ENCODE measurements at places on chromosomes 7 and 10. TPM values are rescaled to one million over a fixed set of nuclear protein-coding genes. Genes with fewer than 3 reads are reported as not detected.
A peak's percentile ranks its signal among the peaks of the same experiment; 100 is the strongest.

- no peaks in the 10 kb centered on the region for H3K36me3 ChIP-seq
- H3K4me3 ChIP-seq: no peak overlapping the region
- H3K4me1 ChIP-seq: no peaks in the 10 kb centered on the region
- H3K27me3 ChIP-seq: no peaks in the 10 kb centered on the region
Observed at GRCh38 chr10:126475074-126475691, 86.9 kb upstream of the ADAM12 start.

DNA sequence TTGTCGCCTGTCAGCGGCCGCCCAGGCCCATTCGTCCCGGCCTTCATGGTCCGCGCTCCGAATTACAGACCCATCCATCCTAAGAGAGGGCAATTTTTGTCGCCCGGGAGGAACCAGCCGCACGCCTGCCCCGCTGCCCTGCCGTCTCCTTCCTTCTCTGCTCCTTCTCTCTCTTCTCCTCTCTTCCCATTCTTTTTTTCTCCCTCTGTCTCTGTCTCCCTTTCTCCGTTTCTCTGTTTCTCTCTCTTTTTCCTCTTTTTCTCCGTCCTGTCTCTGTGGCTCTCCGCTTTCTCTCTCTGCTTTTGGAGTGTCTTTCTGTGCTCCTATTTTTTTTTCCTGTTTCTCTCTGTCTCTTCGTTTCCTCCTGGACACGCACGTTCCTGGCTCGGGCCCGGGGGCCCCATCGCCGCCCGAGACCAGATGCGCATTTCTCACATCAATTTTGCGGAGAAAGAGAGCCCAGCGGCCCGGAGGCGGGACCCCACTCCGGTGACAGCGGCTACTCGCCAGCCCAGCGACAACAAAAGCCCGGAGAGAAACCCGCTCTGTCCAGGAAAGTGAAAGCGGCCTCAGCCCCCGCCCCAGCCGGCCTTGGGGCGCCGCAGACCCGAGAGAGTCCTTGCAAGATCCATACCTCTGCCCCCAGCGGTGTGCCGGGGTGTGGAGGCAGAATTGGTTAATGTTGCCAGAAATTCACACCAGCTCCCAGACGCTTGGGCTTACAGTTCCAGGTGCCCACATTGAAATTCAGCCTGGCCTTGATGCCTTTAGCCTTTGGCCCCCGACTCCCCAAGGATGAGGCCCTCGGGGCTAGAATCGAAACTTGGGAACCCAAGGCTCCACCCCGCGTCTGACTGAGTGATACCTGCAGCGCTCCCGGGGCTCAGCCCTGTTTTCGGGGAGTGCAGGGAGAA is 4.1 kb downstream of the LBX1 start:
- peaks cover 81% of the 10 kb centered on the region for H3K27me3 ChIP-seq
- peaks cover 4% of the 10 kb centered on the region for H3K36me3 ChIP-seq
- peak overlapping the region; percentile 86 for H3K27ac ChIP-seq
- no peak for DNase-seq

The CLCN1 gene
- 0.09 TPM for total RNA-seq

- DNase-seq: no peak
- no peaks in the 10 kb centered on the region for H3K36me3 ChIP-seq
- H3K4me1 ChIP-seq: no peaks in the 10 kb centered on the region
- no peak overlapping the region for H3K4me3 ChIP-seq
Observed at GRCh38 chr10:65355141-65355680, 1570.6 kb upstream of the LRRTM3 start.

- peaks cover 22% of the 10 kb centered on the region for H3K27me3 ChIP-seq
- no peak overlapping the region for H3K4me3 ChIP-seq
Observed at GRCh38 chr7:101058355-101058754, 26.9 kb upstream of the TRIM56 start.

DNA sequence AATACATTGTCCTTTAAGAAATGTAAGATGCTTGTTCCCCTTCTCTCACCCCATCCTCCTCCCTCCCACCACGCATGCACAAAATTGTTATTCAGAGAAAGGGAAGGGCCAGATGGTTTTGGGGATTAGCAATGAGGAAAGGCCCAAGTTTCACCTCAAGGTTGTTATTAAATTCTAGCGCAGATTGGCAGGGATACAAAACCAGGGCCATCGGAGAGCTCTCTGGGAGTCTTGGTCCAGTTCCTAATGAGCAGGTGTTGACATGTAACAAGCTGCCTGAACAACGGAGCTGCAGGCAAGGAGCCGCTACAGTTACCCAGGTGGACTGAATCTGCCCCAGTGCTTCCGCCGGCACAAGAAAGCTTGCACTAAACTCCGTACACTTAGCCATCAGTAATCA is 9.7 kb upstream of the ANK3 start:
- H3K4me3 ChIP-seq: no peak overlapping the region
- DNase-seq: no peak
- no peaks in the 10 kb centered on the region for H3K27me3 ChIP-seq
- H3K36me3 ChIP-seq: no peaks in the 10 kb centered on the region

DNA sequence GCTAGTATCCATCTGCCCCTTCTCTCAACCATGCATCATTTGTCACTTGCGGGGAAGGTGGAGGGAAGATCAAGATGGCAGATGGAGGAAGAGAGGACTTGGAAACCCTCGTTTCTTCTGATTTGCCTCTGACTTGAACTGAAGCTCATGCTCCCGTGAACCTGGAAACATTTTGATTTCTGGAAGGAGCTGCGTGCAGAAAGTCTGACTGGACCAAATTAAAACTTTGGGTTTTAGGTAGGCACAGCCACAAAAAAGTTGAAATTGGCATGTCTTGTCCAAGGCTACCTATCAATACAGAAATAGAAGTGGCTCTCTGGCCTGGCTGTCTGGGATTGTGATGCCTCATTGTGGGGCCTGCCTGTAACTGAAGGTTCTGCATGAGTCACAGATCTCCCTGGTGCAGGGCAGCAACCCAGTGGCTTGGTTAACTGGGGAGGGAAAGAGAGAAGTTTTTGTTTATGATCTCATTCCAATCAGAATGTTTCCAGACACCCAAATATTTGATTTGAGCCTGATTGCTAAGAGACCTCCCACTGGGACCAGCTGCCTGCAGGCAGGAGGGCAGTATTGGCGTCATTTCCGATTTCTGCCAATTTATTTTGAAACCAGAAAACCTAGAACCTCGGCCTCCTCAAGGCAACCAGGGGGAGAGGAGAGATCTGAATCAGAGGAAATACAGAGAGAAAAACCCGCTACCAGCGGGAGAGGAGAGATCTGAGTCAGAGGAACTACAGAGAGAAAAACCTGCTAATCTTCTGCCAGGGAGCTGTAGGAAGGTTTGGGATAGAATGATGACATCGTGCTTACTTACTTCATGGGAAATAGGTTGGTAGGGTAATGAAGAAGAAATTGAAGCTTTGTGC is 363.6 kb downstream of the ANKRD30A start:
- no peak for DNase-seq
- no peaks in the 10 kb centered on the region for H3K4me1 ChIP-seq
- H3K4me3 ChIP-seq: no peak overlapping the region
- no peaks in the 10 kb centered on the region for H3K27me3 ChIP-seq
- H3K36me3 ChIP-seq: no peaks in the 10 kb centered on the region

The AKR1C4 gene
- not detected for total RNA-seq

The LBX1 gene
- total RNA-seq: not detected

GRCh38 chr10:124592736-124593430 is 131.3 kb downstream of the LHPP start:
- no peaks in the 10 kb centered on the region for H3K4me1 ChIP-seq
- no peak overlapping the region for H3K27ac ChIP-seq
- no peak for DNase-seq

The RBM33 gene
- 102 TPM for total RNA-seq

The PNLIPRP2 gene
- total RNA-seq: not detected

DNA sequence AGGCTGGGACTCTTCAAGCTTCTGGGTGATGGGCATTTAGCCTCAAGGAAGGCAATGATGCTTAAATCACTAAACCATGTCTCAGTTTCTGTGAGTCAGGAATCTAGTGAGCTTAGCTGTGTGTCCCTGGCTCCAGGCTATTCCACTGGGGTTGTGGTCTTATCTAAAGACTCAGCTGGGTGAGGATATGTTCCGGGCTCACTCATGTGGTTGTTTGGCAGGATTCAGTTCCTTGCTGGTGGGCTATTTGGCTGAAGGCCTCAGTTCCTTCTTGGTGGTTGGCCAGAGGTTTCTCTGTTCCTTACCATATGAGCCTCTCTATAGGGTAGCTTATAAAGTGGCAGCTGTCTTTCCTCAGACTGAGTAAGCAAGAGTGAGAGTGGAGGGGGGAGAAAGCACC is 12.0 kb downstream of the EVX1 start:
- no peaks in the 10 kb centered on the region for H3K36me3 ChIP-seq
- no peak overlapping the region for H3K27ac ChIP-seq
- H3K4me1 ChIP-seq: peaks cover 3% of the 10 kb centered on the region

- H3K27me3 ChIP-seq: no peaks in the 10 kb centered on the region
- H3K27ac ChIP-seq: no peak overlapping the region
- DNase-seq: no peak
Observed at GRCh38 chr10:92112462-92112861, 178.4 kb downstream of the CPEB3 start.

GRCh38 chr7:54664235-54665228 is 94.5 kb downstream of the SEC61G start:
- no peak for DNase-seq
- H3K4me3 ChIP-seq: no peak overlapping the region
- H3K36me3 ChIP-seq: no peaks in the 10 kb centered on the region
- peaks cover 3% of the 10 kb centered on the region for H3K4me1 ChIP-seq

The PLAU gene
- 4.8 TPM for total RNA-seq

DNA sequence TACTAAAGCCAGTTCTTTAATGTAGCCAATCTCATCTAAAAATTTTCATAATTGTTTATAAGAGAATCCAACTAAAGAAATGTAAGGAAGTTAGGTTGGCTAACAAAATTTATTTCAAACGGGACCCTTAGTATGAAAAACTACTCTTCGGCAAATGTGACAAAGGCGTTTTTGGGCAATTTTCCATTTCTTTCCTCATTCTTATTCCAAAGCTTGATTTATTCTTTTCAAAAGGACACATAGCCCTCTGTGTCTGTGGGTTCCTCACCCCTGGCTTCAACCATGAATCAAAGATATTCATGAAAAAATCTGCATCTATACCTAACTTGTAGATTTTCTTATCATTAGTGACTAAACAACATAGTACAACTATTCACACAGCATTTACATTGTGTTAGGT is 195.9 kb downstream of the ZMYND11 start:
- no peak overlapping the region for H3K4me3 ChIP-seq
- no peak overlapping the region for H3K27ac ChIP-seq
- H3K27me3 ChIP-seq: no peaks in the 10 kb centered on the region
- DNase-seq: no peak
- H3K4me1 ChIP-seq: peaks cover 23% of the 10 kb centered on the region
- peaks cover 4% of the 10 kb centered on the region for H3K36me3 ChIP-seq

- H3K36me3 ChIP-seq: no peaks in the 10 kb centered on the region
- no peak for DNase-seq
- H3K4me3 ChIP-seq: no peak overlapping the region
- H3K27me3 ChIP-seq: peaks cover 47% of the 10 kb centered on the region
- no peak overlapping the region for H3K27ac ChIP-seq
Observed at GRCh38 chr10:3445648-3446047, 273.1 kb upstream of the PITRM1 start.

DNA sequence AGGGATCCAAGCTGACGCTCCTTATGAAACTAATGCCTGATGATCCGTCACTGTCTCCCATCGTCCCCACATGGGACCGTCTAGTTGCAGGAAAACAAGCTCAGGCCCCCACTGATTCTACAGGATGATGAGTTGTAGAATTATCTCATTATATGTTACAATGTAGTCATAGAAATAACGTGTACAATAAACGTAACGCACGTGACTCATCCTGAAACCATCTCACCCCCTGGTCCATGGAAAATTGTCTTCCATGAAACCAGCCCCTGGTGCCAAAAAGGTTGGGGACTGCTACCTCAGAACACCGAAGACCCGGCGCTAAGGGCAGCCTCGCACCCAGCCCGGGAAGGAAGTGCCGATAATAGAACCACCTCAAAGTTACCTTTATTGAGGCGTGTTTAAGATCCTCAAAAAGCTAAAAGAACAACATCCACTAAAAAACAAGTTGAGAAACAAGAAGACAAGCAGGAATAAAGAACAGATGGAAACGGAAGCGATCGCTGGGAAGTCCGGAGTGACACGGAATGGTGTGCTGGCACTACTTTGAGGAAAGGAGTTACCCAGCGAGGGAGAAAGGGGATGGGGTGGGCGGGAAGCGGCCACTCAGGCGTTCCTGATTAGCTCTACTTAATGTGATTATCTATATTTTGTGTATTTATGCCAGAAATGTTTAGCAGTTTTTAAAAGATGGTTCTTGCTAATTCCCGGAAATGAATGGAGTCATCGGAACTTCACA is 50.1 kb upstream of the PRKAR1B start:
- no peak overlapping the region for H3K27ac ChIP-seq
- H3K4me1 ChIP-seq: no peaks in the 10 kb centered on the region

DNA sequence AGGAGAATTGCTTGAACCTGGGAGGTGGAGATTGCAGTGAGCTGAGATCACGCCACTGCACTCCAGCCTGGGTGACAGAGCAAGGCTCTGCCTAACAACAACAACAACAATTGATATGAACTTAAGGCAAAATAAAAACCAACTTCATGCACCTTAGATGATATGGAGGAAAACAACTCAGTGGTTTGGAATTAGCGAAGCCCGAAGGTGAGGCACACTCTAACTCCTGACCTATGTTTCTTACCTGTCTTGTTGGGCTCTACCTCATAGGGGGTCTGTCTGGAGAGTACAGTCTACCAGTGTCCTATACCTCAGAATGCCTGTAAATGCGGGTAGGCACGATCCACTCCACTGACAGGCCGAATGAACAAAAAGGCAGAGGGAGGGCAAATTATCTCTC is 24.3 kb upstream of the COBL start:
- H3K36me3 ChIP-seq: no peaks in the 10 kb centered on the region
- H3K4me1 ChIP-seq: no peaks in the 10 kb centered on the region
- DNase-seq: no peak
- no peaks in the 10 kb centered on the region for H3K27me3 ChIP-seq
- H3K4me3 ChIP-seq: no peak overlapping the region
